Lower lobe of right lung (tissue), 2 donors: ENCODE measurements at places on chromosomes 5 and 9. TPM values are rescaled to one million over a fixed set of nuclear protein-coding genes. Genes with fewer than 3 reads are reported as not detected.

DNA sequence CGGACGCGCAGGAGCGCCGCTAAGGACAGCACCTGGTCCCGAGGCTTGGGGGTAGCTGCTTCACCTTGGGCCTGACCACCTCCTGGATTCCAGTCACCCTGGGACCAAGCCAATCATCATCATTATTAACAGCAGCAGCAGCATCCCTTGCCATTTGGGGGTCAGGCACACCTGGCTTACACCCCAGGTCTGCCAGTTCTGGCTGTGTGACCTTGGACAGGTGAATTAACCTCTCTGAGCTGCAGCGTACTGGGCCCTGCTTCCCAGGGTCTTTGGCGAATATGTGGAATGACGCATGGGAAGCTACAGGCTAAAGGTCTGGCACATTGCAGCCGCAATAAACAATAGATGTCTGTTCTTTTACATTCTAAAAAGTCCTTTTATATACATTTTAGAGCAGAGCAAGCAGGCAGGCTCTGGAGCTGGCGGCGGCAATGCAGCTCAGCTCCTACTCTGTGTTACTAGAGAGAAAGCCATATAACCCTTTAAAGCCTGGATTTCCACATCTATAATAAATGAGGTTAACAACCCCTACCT is 97.8 kb upstream of the CPLX2 start:
- DNase-seq, result no peak
- H3K4me1 ChIP-seq, result no peaks in the 10 kb centered on the region
- peaks cover 48% of the 10 kb centered on the region for H3K27me3 ChIP-seq

The OBP2B gene
- total RNA-seq, result not detected

The C8G gene
- 2.2 TPM for total RNA-seq

GRCh38 chr9:117516676-117517632 is 102.1 kb upstream of the ASTN2 start:
- no peak for DNase-seq
- H3K4me1 ChIP-seq, result no peaks in the 10 kb centered on the region
- H3K27ac ChIP-seq, result no peak overlapping the region
- no peaks in the 10 kb centered on the region for H3K36me3 ChIP-seq
- H3K4me3 ChIP-seq, result no peak overlapping the region

DNA sequence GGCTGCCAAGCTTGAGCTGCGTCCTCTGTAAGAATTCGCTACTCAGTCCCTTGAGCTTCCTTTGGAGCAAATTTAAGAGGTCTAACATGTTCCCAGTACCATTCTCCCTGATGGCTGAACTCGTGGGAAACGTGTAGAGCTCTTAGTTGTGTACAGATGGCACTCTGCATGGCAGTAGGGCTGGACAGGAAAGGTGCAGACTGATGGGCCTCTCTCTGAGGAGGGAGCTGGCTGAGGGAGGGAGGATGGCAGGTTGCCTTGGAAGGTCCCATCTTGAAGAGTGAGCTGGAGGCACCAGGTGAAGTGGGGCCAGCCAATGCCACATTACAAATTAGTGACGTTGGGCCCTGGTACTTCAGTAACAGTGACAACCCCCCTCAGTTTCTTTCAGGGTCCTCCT is 495.3 kb downstream of the CCDC171 start:
- H3K27me3 ChIP-seq, result no peaks in the 10 kb centered on the region
- H3K27ac ChIP-seq, result no peak overlapping the region
- H3K4me1 ChIP-seq, result no peaks in the 10 kb centered on the region
- no peak overlapping the region for H3K4me3 ChIP-seq
- no peak for DNase-seq

GRCh38 chr9:102049586-102050246 is 311.3 kb upstream of the GRIN3A start:
- no peaks in the 10 kb centered on the region for H3K36me3 ChIP-seq
- H3K27ac ChIP-seq, result no peak overlapping the region
- H3K4me1 ChIP-seq, result no peaks in the 10 kb centered on the region
- no peak for DNase-seq

The TICAM2 gene
- 5.8 TPM for total RNA-seq

GRCh38 chr9:98830554-98830953 is 23.1 kb downstream of the GALNT12 start:
- H3K27ac ChIP-seq, result no peak overlapping the region
- H3K27me3 ChIP-seq, result no peaks in the 10 kb centered on the region
- no peak for DNase-seq
- no peak overlapping the region for H3K4me3 ChIP-seq
- peaks cover 10% of the 10 kb centered on the region for H3K36me3 ChIP-seq

GRCh38 chr5:142245786-142246185 is 79.0 kb downstream of the SPRY4 start:
- no peaks in the 10 kb centered on the region for H3K36me3 ChIP-seq
- peak overlapping the region; percentile 62 for H3K27ac ChIP-seq
- no peaks in the 10 kb centered on the region for H3K27me3 ChIP-seq
- H3K4me1 ChIP-seq, result peaks cover 9% of the 10 kb centered on the region
- no peak overlapping the region for H3K4me3 ChIP-seq

The GNAQ gene
- 130 TPM for total RNA-seq

GRCh38 chr5:172216345-172216744 is 22.4 kb downstream of the EFCAB9 start:
- no peaks in the 10 kb centered on the region for H3K4me1 ChIP-seq
- H3K27ac ChIP-seq, result no peak overlapping the region
- H3K27me3 ChIP-seq, result no peaks in the 10 kb centered on the region
- H3K36me3 ChIP-seq, result peaks cover 11% of the 10 kb centered on the region
- DNase-seq, result no peak
- no peak overlapping the region for H3K4me3 ChIP-seq

DNA sequence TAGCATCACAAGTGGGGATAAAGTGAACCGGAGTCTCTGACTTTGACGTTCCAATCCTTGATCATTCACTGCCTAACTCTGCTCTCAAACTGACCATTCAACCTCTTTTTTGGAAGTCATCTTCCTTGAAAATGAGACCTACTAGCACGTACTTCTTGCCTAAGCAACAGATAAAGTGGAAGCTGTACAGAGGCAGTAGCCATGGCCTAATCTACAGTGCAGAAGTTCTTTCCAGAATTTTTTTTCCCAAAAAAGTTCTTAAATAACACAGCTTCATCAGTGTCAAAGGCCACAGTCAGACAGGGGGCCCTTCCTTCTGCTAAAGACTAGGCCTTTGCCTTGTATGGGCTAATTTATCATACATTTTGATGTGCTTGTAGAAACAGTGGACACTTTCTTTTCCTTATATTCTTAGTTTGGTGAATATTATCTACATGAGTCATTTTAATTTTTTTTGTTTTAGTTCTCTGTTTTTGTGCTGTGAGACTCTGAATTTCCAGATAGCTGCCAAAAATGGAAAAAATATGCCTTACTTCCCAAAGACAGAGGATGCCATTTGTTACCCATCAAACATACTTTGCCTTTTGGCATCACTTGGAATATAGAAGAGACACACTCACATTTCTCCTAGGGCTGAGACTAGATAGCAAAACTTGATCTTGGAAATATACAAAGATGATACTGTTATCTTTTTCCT is 96.3 kb upstream of the VCAN start:
- H3K27ac ChIP-seq, result no peak overlapping the region
- no peaks in the 10 kb centered on the region for H3K4me1 ChIP-seq
- H3K4me3 ChIP-seq, result no peak overlapping the region
- no peaks in the 10 kb centered on the region for H3K36me3 ChIP-seq
- DNase-seq, result no peak

The TXNDC15 gene
- 56.8 TPM for total RNA-seq

The CTXN3 gene
- not detected for total RNA-seq

The ANGPTL2 gene
- 11.4 TPM for total RNA-seq

The GPR150 gene
- total RNA-seq, result 0.18 TPM

DNA sequence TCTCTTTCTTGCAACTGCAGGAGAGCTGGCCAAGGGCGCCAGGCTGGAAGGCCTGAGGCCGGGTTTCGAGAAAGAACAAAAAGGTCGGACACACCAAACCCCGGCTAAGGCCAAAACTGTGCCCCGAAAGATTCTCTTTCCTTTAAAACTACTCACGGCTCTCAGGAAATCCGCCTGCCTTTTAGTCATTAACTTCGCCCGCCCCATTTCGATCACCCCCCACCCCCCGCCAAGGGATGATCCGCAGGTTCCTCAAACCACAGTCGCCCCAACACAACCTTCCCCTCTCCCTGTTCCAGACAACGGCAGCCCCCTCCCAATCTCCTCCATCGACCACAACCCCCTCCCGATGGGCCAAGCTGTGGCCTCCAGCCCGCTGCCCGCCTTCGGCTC is 536 bp downstream of the FEM1C start:
- no peak for DNase-seq
- peaks cover 43% of the 10 kb centered on the region for H3K4me1 ChIP-seq
- peaks cover 20% of the 10 kb centered on the region for H3K36me3 ChIP-seq
- no peaks in the 10 kb centered on the region for H3K27me3 ChIP-seq

DNA sequence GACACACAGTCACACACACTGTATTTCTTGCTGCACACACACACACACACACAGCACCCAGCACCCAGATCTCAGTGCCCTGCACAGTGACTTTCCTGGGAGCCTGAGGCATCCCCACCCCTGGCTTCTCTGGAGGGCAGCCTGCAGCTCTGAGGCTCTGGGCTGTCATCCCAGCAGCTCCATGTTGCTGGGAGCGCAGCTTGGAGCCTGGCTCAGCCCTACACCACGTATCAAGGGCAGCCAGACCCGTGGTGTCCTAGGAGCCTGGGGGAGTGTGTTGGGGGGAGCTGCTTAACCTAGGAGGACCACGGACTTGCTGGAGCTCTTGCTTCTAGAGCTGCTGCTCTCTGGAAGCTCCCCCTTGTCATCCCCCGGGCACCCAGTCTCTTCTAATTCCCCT is 5.2 kb downstream of the IER5L start:
- H3K4me1 ChIP-seq, result peaks cover 24% of the 10 kb centered on the region
- no peak overlapping the region for H3K27ac ChIP-seq
- no peaks in the 10 kb centered on the region for H3K27me3 ChIP-seq
- no peaks in the 10 kb centered on the region for H3K36me3 ChIP-seq
- no peak for DNase-seq

- no peak overlapping the region for H3K27ac ChIP-seq
- H3K27me3 ChIP-seq, result peaks cover 38% of the 10 kb centered on the region
- peak overlapping the region; percentile 29 for H3K4me3 ChIP-seq
- H3K4me1 ChIP-seq, result peaks cover 23% of the 10 kb centered on the region
- DNase-seq, result no peak
These were observed 713 bp downstream of the LCN10 start for GRCh38 chr9:136741883-136742571.

The CPEB4 gene
- total RNA-seq, result 67.5 TPM

GRCh38 chr9:83441390-83441789 is 96.8 kb downstream of the FRMD3 start:
- no peaks in the 10 kb centered on the region for H3K36me3 ChIP-seq
- no peak overlapping the region for H3K4me3 ChIP-seq
- H3K27ac ChIP-seq, result no peak overlapping the region
- H3K27me3 ChIP-seq, result no peaks in the 10 kb centered on the region
- H3K4me1 ChIP-seq, result peaks cover 9% of the 10 kb centered on the region

GRCh38 chr9:78393340-78393739 is 96.4 kb downstream of the PSAT1 start:
- H3K4me3 ChIP-seq, result no peak overlapping the region
- no peak overlapping the region for H3K27ac ChIP-seq
- no peaks in the 10 kb centered on the region for H3K4me1 ChIP-seq
- DNase-seq, result no peak
- no peaks in the 10 kb centered on the region for H3K36me3 ChIP-seq

DNA sequence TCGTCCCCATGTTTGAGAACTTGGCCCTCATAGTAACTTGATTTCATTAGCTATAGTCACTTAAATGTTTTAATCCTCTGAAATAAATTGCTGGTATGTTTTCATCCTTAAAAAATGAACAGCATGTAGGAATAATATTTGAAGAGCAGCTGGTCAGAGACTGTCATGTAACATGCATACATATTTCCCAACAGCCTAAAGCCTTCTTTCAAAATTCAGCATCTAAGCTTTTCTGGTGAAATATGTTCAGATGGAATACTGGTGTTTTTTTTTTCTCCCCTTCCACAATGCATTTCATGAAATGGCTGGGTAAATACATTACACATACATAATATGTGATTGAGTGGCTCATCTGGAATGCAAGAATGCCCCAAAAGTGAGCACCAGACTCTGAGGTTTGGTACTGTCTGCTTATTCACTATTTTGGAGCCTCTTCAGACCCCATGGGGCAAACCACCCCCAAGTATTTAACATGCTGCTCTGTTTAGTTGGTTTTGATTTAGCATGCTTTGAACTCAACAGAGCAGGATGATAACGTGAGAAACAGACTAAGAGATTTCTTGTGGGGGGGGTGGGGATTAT is 94.0 kb downstream of the SMARCA2 start:
- no peaks in the 10 kb centered on the region for H3K27me3 ChIP-seq
- H3K4me1 ChIP-seq, result no peaks in the 10 kb centered on the region
- H3K27ac ChIP-seq, result no peak overlapping the region
- no peak for DNase-seq
- H3K4me3 ChIP-seq, result no peak overlapping the region
- peaks cover 84% of the 10 kb centered on the region for H3K36me3 ChIP-seq

The NR4A3 gene
- total RNA-seq, result 1.7 TPM

The UHRF2 gene
- 43.8 TPM for total RNA-seq

DNA sequence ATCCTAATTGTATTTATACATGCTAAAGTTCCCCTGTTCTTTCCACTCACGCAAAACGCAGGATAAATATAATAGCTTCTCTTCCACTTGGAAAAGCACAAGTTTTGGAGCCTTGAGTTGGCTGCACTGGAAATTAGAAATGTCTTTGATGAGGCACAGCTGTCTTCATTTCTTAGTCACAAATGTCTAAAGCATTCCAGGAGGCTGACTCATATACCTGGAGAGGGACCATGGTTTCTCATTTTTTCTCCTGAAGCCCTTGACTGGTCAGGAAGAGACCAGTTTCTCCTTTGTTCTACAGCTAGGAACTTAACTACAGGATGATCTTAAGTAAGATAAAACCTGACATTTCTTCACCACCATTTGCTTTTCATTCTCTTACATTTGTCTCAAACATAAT is 16.2 kb downstream of the MTX3 start:
- H3K27me3 ChIP-seq, result no peaks in the 10 kb centered on the region
- peaks cover 28% of the 10 kb centered on the region for H3K36me3 ChIP-seq
- no peak for DNase-seq
- H3K4me1 ChIP-seq, result no peaks in the 10 kb centered on the region
- no peak overlapping the region for H3K27ac ChIP-seq

DNA sequence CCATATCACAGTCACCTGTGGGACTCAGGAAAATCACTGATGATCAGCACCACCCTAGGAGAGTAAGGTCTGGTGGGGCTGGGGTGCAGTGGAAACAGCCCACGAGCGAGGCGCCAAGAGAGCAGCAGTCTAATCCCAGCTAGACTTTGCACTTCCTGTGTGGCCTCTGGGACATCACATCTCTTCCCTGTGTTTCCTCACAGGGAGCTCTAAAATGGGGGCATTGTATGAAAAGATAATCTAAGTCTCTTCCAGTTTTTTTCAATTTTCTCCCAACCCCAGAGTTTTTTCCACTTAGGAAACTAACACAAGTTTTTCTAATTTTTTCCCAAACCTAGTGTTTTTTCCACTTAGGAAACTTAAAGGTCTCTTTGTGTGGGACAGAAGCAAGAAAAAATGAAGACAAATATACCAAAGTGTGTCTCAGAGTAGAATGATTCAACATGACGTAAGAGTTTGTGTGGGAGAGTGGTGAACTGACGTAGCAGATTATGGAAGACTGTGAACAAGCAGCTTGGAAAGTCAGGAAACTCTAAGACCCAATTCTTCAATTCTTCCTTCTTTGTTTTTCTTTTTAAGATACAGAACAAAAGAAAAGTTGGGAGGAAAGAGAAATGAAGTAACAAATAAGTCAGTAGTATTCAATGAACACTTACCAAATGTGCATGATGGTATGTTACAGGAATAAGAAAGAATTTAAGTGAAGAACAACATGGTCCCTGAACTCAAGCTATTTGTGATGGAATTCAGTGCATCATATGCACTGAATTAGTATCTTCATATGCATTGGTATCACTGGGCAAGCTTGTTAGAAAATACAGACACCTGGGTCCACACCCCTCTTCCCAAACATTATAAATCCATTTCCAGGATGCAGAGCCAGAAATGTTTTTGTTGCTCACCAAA is 51.3 kb downstream of the LHFPL2 start:
- H3K36me3 ChIP-seq, result no peaks in the 10 kb centered on the region
- H3K27ac ChIP-seq, result no peak overlapping the region
- no peak overlapping the region for H3K4me3 ChIP-seq
- no peak for DNase-seq
